ENCODE measurements at places on chromosomes 3 and 15.

GRCh38 chr3:69567023-69567709 lies 172.1 kb upstream of the MITF start:
- DNase-seq, result no peak

GRCh38 chr3:159667261-159667660 lies 321.4 kb upstream of the IL12A start:
- DNase-seq, result no peak

DNA sequence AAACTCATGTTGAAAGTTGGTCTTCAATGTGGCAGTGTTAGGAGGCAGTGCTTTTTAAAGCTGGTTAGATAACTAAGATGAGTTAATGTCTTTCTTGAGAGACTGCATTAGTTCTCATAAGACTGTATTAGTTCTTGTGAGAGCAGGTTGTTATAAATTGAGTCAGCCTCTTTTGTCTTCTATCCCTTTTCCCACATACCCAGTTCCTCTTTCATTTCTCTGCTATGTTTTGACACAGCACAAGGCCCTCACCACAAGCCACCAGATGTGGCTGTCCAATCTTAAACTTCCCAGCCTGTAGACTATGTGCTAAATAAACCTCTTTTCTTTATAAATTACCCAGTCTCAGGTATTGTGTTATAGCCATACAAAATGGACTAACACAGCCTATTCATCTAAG lies 94.6 kb upstream of the SNTN start:
- DNase-seq, result no peak

GRCh38 chr15:25563596-25563995 lies 124.8 kb upstream of the UBE3A start:
- DNase-seq, result no peak

GRCh38 chr3:47841786-47842349 lies 38.9 kb downstream of the DHX30 start:
- DNase-seq, result no peak

DNA sequence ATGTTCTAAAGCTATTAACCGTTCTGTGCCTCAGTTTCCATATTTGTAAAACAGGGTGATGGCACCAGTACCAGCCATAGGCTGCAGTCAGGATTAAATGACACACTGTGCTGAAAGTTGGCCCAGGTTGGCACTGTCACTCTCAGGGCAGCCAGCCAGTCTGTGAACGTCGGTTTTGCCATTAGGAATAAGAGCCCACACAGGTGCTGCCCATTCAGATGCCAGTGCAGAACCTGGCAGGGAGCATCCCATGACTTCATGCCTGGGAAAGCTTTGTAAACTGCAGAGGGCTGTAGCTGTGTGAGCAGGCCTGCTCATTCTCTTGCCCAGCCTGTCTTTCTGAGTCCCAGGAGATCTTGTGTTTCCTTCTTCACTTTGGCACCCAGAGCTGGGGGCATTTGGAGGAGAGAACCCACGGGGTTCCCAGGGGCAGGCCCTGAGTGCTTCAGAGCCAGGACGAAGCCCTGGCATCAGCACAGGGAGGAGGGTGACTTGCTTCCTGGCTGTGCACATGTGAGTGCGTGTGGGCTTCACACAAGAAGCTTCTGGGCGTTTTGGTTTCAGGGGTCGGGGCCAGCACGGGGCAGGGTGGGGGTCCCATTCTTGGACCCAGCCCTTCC lies 46.9 kb downstream of the ZNF710 start:
- peak; percentile 39 for DNase-seq

- DNase-seq, result no peak
Observed at GRCh38 chr3:167115331-167115934, 264.7 kb downstream of the ZBBX start.

GRCh38 chr3:82999777-83000176 lies 1238.3 kb upstream of the GBE1 start:
- DNase-seq, result no peak

DNA sequence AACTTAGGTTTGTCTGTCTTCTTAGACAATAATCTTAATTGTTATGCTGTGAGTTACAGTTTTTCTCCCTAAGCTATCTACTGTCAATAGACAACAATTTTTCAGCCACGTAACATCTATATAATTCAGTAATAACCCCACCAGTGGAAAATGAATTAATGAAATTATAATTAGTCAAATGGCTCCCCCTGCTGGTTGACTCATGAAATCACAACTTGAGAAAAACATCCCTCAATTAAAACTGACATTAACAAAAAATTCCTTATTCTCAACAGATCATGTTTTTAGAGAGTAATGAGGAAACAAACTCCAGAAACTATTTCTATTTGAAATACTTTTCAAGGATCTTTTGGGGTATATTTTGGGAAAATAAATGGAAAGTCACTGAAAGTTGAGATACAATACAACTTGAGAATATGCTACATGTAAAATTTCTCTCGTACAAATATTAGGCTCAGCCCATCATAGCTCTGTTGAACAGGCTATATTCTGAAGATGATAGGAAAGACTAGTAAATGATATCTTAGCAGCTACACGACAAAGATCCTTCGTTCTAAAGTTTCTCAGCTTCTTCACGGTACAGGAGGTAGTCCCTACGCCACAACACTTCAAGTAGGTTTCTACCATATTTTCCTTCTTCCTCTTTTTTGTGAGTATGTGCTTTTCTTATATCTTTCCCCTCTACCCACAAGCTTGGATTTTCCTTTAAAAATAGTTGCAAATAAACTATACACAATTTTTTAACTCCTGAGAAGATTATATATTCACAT lies 20.7 kb downstream of the PPP1R2 start:
- no peak for DNase-seq

DNA sequence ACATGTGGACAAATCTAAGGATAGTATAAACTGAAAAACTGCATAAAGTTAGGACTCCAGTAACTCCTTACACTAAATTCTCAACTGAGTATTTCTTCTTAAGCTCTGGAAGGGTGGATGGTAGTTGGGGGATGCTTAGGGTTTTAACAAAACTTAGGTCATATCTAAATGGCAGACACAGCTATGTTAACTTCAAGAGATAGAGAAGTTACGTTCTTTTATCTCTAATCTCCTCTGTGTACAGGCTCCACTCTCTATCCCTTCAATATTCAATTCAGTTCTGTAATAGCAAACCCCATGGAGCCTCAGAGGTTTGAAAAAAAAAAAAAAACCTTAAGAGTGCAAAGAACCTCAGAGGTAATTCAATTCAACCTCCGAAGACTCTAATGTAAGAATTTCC lies 3.1 kb downstream of the CMTM6 start:
- DNase-seq, result no peak

DNA sequence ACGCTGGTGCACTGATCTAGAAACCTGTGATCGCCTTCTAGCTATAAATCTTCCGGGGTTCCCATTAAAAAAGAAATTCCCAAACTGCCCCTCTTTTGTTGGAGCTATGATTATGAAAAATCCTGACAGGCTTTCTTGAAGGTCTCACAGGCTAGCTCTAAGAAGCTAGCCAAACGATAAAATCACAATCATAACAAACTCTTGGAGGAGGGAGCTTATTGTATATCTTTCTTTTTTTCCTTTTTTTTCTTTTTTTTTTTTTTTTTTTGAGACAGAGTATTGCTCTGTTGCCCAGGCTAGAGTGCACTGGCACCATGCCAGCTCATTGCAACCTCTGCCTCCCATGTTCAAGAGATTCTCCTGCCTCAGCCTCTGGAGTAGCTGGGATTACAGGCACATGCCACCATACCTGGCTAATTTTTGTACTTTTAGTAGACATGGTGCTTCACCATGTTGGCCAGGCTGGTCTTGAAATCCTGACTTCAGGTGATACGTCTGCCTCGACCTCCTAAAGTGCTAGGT lies 72.0 kb downstream of the MYO1E start:
- peak; percentile 49 for DNase-seq

- DNase-seq, result no peak
Observed at GRCh38 chr3:177338697-177339219, 141.5 kb upstream of the TBL1XR1 start.

DNA sequence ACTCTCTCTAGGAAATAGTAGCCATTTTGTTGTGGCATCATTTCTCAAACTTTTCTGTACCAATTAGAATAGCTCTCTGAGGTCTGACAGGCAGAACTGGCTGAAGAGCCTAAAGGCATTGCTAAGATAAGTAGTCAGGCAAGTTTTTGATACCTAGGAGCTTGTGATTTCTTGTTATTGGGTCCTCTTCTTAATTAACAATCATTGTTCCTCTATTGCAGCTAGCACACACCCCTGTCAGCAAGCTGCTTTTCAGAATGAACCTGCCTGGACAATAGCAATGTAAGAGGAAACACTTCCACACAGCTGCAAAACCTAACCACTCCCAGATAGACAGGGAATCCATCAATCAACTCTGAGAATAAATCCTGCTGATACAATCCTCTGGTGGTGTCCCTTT lies 403.9 kb upstream of the TBL1XR1 start:
- no peak for DNase-seq

DNA sequence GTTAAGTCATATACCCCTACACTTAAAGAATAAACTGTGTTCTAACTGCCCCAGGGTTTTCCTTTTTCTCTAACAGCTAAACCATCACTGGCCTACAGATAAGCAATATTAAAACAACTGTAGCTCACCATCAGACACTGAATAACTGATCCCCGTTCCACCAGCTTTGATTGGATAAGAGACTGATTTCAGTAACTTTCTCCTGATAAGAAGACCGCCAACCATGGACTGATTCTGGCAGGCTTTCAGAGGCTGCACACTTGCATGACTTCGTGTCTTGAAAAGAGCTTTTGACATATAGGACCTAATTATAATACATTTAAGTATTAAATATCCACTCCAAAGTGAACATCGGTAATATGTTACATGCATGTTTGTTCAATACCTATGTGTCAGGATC lies 15.3 kb upstream of the CEP97 start:
- DNase-seq, result no peak

DNA sequence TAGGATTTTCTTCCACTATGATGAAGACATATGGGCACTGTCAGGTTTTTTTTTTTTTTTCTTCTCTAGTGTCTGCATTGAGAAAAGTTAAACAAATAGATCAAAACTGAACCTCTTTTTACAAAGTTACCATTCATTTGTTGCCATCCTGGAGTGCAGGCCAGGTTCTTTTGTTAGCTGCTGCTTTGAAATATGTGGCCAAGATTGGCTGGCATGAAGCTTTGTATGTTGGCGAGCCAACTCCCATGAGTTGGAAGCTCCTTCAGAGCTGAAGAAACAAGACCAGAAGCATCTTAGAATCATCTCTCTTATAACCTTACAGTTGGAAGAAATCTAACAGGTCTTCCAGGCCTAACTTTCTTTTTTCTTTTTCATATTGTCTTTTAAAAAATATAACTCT lies 346.5 kb downstream of the THSD4 start:
- no peak for DNase-seq

GRCh38 chr15:70792171-70792573 lies 28.8 kb upstream of the UACA start:
- DNase-seq, result no peak

- DNase-seq, result peak; percentile 85
Observed at GRCh38 chr3:15287565-15288330, 44.6 kb downstream of the SH3BP5 start.

- no peak for DNase-seq
Observed at GRCh38 chr3:67884345-67884744, 229.9 kb upstream of the SUCLG2 start.

DNA sequence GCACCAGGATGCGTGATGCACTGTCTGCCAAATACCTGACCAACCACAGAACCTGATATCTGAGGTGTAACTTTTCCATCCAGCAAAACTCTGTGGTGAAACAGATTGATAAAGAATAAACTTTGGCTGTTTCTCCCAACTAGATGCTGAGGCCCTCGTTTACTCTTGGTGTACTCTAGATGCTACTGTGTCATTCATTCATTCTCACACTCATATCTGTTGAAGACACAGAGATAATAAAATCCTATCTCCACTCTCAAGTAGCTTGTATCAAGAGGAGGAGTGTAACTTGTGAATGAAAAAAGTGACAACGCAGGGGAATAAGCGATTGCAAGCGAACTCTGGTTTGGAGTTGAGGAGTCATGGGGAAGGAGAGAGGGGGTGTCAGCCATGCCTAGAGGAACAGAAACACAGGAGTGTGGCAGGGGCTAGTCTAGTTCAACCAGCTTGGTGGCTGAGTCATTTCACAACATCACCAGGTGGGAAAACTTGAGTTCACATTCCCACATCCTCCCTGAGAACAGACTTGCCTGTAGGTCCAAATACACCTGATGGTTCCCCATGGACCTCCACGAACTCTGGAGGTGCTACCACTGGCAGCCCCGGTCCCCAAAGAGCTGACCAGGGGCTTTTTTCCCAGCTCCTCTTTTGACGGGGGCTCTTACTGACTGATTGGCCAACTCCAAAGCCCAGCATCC lies 73.3 kb upstream of the SNRK start:
- DNase-seq, result no peak
